Activated CD8-positive, alpha-beta T cell treated with anti-CD3 and anti-CD28 coated beads for 36 hours (primary cell): ENCODE measurements at places on chromosomes 5 and 9. TPM values are rescaled to one million over a fixed set of nuclear protein-coding genes. Genes with fewer than 3 reads are reported as not detected.

Gene ANKH
- 85.4 TPM for total RNA-seq

Gene TEX48
- 0.65 TPM for total RNA-seq

Gene WNT8A
- total RNA-seq = not detected

Gene TXNDC8
- total RNA-seq = not detected

Gene NMUR2
- not detected for total RNA-seq

Gene INSYN2B
- total RNA-seq = not detected

Gene SCGB3A1
- total RNA-seq = not detected

Gene TAF11L5
- not detected for total RNA-seq

Gene ZDHHC11
- total RNA-seq = 4.6 TPM

Gene GZMA
- 18.2 TPM for total RNA-seq

Gene SPATA31A3
- total RNA-seq = not detected

Gene STC2
- 40.9 TPM for total RNA-seq

Gene IL3
- total RNA-seq = 0.98 TPM

Gene TNFAIP8
- total RNA-seq = 135 TPM

Gene CDKN2A
- total RNA-seq = 2.1 TPM

Gene TICAM2
- 0.96 TPM for total RNA-seq

Gene IFNK
- total RNA-seq = not detected

Gene CDO1
- 0.22 TPM for total RNA-seq

Gene PDE6A
- not detected for total RNA-seq

Gene KIAA0825
- total RNA-seq = 0.32 TPM

Gene SLC6A19
- not detected for total RNA-seq

Gene TAF11L6
- total RNA-seq = not detected

Gene HCN1
- not detected for total RNA-seq
